Fibroblast of skin of right quadriceps (primary cell): ENCODE measurements at places on chromosomes 5 and 9.

DNA sequence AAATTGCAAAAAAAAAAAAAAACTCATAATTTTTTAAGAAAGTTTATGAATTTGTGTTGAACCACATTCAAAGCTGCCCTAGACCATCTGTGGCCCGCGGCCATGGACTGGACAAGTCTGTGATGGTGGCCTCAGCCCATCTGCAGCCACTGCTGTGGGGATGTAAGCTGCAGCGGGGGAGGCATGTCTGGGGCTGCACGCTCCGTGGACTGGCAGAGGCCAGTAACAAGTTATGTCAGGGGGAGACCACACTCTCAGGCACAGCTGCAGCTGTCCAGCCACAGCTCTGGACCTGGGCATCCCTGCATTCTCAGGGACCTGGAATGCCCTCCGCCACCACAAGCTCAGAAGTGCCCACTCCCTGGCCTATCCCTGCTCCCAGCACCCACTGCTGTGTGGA, 1272.3 kb upstream of the CDH9 start:
- no peak for DNase-seq

DNA sequence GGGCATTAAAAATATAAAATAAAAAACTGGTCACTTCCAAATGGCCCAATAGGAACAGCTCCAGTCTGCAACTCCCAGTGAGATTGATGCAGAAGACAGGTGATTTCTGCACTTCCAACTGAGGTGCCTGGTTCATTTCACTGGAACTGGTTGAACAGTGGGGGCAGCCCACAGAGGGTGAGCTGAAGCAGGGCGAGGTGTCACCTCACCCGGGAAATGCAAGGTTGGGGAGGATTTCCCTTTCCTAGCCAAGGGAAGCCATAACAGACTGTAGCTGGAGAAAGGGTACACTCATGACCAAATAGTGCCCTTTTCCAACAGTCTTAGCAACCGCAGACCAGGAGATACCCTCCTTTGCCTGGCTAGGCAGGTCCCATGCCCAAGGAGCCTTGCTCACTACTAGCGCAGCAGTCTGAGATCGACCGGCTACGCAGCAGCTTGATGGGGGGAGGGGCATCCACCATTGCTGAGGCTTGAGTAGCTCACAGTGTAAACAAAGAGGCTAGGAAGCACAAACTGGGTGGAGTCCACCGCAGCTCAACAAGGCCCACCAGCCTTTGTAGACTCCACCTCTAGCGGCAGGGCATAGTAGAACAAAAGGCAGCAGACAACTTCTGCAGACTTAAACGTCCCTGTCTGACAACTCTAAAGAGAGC, 12.7 kb downstream of the RLN1 start:
- peak; percentile 5 for DNase-seq

DNA sequence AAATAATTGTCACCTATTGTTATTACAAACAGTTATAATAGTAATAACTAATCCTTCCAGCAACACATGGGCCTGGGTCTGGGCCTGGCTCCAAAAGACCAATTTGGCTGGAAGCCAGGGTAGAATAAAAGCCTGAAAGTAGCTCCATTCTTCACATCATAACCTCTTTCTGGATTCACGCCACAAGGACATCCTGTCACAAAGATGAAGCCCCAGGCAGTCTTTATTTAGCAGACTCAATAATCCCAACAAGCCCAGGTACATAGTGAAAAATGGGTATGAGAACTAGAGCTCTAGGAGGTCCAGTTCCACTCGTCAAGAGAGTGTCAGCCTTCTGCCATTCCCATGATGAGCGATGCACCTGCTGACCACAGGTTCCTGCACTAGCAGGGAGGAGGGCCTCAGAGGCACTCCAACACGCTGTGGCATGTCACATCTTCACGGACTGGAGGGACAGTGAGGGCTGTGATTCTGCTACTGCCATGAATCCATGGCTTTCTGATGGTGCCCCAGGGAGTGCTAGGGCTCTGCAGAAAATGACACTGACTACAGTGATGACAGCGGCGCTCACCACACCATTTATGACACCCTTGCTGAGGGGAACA, 124.9 kb downstream of the SPOCK1 start:
- no peak for DNase-seq

GRCh38 chr5:72667708-72668107, 148.8 kb upstream of the TNPO1 start:
- no peak for DNase-seq

GRCh38 chr9:10704720-10705119, 91.9 kb upstream of the PTPRD start:
- peak; percentile 54 for DNase-seq

DNA sequence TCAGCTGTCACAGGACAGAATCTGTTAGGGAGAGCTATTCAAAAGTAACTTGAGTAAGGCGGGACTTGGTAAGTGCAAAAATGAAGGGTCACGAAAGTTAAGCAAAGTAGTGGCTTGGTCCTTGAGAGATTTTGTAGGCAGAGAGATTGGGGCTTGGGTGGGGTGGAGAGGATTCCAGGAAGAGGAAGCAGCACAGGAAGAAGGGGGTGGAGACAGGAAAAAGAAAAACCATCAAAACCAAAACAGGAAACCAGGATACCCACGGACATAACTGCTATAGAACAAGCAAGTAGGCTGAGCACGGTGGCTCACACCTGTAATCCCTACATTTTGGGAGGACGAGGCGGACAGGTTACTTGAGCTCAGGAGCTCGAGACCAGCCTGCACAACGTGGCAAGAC, 3.7 kb downstream of the ROPN1L start:
- DNase-seq, result no peak

- DNase-seq, result peak; percentile 24
Observed at GRCh38 chr9:78669591-78669990, 372.7 kb downstream of the PSAT1 start.

DNA sequence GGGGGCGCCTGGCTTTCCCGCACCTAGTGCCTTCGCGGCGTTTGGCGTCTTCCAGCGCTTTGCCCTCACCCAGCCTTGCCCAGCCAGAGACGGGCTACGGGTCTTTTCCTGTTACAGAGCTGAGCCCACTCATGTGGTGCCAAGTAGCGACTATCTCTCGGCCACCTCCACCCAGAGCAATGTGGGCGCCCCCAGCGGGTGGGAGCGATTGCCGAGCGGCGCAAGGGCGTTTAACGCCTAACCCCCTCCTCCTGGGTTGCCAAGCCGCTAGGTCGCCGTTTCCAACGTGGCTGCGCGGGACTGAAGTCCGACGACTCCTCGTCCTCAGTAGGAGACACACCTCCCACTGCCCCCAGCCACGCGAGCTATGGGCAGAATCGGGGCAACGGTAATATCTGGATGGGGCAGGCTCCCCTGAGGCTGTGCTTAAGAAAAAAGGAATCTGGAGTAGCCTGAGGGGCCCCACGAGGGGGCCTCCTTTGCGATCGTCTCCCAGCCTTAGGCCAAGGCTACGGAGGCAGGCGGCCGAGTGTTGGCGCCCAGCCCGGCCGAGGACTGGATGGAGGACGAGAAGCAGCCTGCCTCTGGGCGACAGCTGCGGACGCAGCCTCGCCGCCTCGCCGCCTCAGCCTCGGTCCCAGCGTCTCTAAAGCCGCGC, 5.8 kb downstream of the TLX3 start:
- no peak for DNase-seq

DNA sequence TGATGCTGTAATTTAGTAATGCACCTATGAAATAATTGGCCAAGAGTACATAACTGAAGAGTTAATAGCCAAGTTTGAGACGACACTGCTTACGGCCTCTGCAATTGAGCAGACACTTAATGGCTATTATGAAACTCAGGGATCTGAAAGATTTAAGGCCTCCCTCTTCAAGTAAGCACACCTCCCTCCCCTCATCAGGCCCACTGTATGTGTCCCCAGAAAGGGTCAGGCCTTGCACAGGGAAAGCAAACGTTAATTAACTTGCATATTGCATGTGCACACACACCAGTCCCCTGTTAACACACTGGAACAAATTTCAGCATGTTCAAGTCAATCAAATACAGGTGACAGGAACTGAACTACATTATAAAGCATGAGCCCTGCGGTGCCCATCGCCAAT, 163.6 kb downstream of the SPOCK1 start:
- no peak for DNase-seq
